Activated naive CD4-positive, alpha-beta T cell treated with anti-CD3 and anti-CD28 coated beads, Interleukin-2, amount 50 U/mL, for 16 hours (primary cell): ENCODE measurements at places on chromosomes 3 and 15.

DNA sequence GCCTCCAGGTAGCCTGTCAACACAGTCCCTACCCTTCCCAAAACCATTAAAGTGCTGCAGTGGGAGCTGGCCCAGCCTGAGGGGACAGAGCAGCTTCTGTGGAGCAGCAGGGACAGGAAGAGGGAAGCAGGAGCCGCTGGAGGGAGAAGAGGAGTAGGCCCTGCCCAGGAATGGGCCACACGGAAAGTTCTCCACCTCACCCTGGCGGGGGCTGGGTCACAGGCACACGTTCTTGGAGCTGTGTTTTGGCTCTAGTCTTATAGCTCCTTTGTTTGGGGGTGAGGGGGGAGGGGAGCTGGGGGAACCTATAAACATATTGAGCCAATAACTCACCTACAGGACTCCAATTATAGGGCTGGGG lies 508.6 kb downstream of the SHQ1 start:
- DNase-seq = no peak

DNA sequence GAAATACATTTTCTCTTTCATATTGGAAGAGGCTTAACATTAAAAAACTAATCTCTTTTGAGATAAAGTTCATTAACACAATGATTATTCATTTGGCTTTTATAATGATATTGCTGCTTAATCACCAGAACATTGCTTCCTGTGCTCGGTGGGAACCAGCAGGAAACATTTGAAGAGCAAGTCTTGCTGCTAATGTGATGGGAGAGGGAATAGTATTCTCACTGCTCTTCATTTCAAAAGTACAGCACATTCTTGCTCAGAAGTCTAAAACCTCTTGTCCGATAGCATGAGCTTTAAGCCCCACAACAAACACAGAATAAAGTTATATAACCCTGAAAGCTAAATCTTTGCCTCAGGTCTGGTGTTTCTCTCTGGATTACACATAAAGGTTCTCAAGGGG lies 190.8 kb upstream of the CNTN4 start:
- no peak for DNase-seq

GRCh38 chr3:100274361-100274760 lies 13.6 kb downstream of the TBC1D23 start:
- no peak for DNase-seq

GRCh38 chr15:67731112-67731721 lies 94.1 kb upstream of the SKOR1 start:
- no peak for DNase-seq

DNA sequence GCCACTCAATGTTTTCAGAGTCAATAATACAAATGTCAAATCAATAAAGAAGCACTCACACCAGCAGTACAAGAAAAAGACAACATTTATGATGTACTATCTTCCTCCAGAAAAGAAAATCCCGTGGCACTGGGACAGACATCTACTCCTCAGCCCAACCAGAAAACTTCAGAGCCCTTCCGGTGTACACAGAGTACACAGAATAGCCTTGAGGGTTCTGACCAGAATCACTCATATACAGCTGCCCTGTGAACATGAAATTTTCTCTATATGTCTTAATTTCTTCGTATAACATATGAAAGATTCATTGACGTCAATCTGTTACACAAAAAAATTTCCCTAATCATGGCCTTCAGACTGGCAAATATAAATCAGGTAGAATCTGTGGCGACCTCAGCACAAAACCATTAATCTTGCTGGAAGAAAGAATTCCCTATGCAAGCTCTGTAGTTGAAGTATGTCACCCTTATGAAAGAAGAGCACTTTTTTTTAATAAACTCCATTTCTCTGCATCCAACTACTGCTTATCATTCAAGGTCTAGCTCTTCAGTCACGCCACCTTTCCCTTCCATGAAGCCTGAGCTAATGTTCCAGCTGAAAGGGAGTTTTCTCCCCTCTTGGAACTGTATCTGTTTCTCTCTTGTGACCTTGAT lies 53.8 kb upstream of the PLAAT1 start:
- DNase-seq = no peak

DNA sequence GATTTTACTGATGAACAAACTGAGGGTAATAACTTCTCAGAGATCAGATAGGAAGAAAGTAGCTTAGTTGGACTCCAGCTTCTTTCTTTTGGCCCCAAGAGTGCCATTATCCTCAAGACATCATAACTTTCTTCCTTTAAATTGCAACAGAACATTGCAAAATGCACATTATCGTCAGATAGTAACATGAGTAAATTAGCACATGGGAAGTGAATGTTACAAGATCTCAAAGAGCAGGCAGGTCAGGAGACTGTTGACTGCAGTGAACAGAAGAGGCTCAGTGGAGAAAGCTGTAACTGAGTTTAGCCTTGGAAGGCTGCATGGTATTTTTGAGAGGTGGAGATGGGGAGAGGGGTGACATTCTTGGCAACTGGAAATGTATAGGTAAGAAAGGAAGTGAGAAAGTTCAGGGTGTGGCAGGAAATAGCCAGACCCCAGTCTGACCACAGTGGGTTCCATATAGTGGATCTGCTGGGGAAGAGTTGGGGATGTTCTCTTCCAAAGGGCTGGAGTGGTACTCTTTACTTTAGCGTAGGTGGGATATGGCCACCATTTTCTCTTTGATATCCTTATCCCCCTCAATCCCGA lies 307.7 kb downstream of the RPLP1 start:
- no peak for DNase-seq

DNA sequence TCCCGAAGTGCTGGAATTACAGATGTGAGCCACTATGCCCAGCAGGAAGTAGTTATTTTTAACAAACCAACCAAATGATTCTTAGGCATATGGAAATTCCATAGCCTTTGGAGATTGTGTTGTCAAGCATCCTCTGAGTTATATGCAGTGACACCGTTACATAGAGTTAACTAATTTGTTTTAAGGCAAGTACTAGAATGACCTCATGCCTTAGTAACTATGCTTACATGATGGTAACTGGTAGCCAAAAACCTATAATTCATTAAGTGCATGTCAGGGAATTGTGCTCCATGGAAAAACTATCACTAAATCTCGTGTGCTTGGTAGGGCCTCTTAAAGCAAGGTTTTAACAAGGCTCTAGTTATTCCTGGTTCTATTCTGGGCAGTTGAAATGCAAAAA lies 392.8 kb downstream of the TUSC7 start:
- no peak for DNase-seq

DNA sequence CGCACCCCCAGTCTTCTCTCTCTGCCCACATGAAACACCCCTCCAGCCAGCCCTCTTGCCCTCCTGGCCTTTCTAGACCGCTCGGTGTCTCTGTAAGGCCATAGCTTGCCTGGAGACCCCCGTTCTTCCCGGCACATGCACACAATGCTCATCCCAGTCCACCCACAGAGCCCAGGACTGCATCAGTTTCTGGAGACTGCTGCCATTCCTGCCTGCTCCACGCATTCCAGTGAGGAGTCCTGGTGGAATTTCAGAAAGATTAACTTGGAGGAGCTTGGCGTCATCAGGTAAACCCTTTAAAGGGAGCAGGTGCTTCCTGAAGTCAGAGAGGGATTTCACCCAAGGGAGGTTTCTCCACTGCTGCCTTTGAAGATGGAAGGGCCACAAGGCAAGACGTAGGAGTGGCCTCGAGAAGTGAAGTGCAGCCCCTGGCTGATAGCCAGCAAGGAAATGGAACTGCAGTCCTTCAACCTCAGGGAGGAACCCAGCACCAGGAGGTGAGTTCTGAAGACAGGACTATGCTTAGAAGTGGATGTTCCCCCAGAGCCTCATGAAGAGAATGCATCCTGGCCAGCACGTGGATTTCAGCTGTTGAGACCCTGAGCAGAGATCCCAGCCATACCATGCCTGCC lies 19.2 kb downstream of the SLC41A3 start:
- no peak for DNase-seq

GRCh38 chr3:123365450-123366143 lies 83.3 kb downstream of the ADCY5 start:
- DNase-seq = no peak

DNA sequence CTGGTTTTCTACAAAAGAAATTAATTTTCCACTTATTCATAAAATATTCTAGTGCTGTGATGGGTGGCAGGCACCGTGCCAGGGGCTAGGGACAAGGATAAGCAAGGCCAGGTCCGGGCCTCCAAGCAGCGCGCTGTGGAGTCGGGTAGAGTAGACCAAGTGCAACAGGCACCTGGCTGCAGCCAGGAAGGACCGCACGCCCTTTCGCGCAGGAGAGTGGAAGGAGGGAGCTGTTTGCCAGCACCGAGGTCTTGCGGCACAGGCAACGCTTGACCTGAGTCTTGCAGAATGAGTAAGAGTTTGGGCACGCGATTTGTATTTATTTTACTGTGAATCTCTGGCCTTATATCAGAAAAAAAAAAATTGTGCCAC lies at the start of gene CASR:
TSS of gene CASR (plus strand) at position 148 of the 372 bp plus-strand sequence. CDS start 70,522 bp downstream, outside the sequence.
- DNase-seq = no peak

- no peak for DNase-seq
Observed at GRCh38 chr15:94047566-94047965, 183.8 kb upstream of the MCTP2 start.

DNA sequence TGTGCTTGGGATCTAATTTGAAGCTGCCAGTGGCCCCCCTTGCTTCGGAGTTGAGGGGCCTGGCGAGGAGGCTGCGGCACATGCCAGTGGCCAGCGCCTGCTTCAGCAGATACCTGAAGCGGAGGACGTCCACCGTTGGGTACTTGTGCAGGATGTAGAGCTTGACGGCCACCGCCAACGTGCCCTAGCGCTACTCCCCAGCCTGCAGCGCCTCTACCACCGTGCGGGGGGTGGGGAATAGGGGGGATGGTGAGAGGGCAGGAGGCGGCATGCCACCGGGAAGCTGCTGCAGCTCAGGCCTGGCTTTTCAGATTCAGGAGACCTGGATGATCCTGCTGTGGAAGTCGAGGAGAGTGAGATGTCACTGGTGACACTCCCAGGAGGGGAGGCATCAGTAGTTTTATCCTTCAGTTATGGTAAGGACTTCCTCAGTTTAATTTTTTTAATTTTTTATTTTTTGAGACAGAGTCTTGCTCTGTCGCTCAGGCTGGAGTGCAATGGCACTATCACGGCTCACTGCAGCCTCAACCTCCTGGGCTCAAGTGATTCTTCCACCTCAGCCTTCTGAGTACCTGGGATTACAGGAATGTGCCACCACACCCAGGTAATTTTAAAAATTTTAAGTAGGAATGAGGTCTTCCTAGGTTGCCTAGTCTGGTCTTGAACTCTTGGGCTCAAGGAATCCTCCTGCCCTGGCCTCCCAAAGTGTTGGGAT lies 150.6 kb upstream of the FRMD4B start:
- DNase-seq = no peak

DNA sequence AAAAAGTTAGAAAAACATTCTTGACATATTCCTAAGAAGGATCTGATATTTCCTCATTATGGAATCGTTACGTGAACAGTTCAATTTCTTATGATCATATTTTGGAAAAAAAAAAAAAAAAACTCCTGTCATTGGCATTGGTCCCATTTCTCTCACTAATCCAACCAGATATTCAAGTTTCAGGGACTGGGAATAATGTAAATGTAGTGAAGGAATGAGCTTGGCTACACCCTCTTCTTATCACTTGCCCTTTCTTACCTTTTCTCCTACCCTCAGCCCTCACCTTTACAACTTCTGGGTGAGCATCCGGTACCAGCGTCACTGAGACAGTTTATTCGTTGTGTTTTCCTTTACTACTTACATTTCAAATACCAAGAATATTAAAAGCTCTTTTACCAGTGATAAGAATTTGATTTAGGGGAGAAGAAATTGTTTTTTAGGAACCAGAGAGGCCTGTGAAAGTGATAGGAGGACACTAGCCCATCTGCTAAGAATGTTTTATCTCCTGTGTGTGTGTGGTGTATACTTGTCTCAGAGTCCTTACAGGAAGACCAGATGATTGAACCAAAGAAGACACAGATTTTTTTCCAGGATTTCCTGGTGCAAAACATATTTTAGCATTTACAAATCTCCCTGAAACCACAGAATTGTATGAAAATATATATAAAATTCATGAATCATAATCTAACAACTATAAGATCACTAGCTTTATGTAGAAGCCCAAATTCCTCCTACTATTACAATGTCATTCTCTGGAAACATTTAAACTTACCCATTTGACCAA lies 946.7 kb downstream of the ZPLD1 start:
- no peak for DNase-seq
